ENCODE measurements at places on chromosomes 3 and 15.

DNA sequence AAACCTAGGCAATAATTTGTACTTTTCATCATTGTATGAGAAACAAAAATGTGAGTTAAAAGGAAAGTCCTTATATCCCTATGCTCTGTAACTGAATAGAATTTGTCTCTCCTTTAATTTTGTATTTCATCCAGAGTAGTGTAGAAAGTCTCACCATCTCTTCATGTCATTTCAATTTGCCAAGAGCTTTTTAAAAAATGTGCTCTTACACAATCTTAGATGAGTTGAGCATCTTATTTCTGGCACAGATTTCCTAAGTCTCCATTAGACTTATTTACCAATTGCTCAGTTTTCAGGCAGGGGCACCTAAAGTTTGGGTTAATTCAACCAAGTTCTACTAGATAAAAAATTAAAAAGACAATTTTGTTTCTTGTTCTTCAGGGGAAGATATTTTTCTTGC lies 201.5 kb upstream of the RBMS3 start:
- DNase-seq: no peak

- no peak for DNase-seq
Observed at GRCh38 chr15:63389902-63390670, 8.4 kb upstream of the CA12 start.

GRCh38 chr3:102084704-102085103 lies 235.4 kb downstream of the NFKBIZ start:
- DNase-seq: no peak

GRCh38 chr3:162019817-162020216 lies 523.2 kb downstream of the OTOL1 start:
- no peak for DNase-seq

GRCh38 chr3:117016378-117016777 lies 306.8 kb downstream of the TUSC7 start:
- no peak for DNase-seq

GRCh38 chr3:132253262-132253878 lies 63.8 kb upstream of the ACP3 start:
- peak; percentile 10 for DNase-seq

GRCh38 chr3:139930211-139930610 lies 4.8 kb upstream of the CLSTN2 start:
- no peak for DNase-seq

GRCh38 chr15:65888981-65889380 lies 19.7 kb downstream of the RAB11A start:
- no peak for DNase-seq

Measured in GM12891 (cell line).